ENCODE measurements at places on chromosomes 6 and 20.

GRCh38 chr6:43122146-43122545 lies 46.0 kb downstream of the PTK7 start:
- no peak overlapping the region for H3K4me3 ChIP-seq
- H3K36me3 ChIP-seq = no peaks in the 10 kb centered on the region
- H3K27me3 ChIP-seq = no peaks in the 10 kb centered on the region
- peaks cover 4% of the 10 kb centered on the region for H3K4me1 ChIP-seq
- no peak for DNase-seq

- no peak overlapping the region for H3K4me3 ChIP-seq
- H3K27ac ChIP-seq = no peak overlapping the region
- no peaks in the 10 kb centered on the region for H3K27me3 ChIP-seq
- H3K4me1 ChIP-seq = no peaks in the 10 kb centered on the region
Observed at GRCh38 chr6:68951270-68951669, 316.2 kb downstream of the ADGRB3 start.

GRCh38 chr20:59431014-59431413 lies 130.6 kb downstream of the EDN3 start:
- no peak overlapping the region for H3K27ac ChIP-seq
- peaks cover 3% of the 10 kb centered on the region for H3K4me1 ChIP-seq
- no peaks in the 10 kb centered on the region for H3K27me3 ChIP-seq

DNA sequence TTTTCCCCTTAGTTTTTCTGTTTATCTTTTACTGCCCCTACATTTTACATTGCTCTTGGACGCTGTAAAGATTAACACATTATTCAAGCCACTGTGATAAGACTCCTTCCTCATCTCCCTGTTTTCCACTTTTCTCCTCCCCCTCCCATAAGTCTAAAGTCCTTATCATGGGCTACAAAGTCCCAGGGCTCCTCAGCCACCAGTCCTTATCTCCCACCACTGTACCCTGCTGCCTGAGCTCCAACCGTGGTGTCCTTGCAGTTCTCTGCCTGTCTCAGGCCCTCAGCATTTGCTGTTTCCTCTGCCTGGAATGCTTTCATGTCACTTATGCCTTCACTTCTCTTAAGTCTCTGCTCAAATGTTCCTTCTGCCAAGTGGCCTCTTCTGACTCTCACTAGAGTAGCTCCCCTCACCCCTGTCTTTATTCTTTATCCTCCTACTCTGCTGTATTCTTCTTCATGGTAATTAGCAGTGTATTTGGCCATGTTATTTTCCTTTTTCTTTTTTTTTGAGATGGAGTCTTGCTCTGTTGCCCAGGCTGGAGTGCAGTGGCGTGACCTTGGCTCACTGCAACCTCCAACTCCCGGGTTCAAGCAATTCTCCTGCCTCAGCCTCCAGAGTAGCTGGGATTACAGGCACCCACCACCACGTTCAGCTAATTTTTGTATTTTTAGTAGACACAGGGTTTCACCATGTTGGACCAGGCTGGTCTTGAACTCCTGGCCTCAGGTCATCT lies 10.8 kb upstream of the LATS1 start:
- no peaks in the 10 kb centered on the region for H3K27me3 ChIP-seq
- no peak overlapping the region for H3K27ac ChIP-seq
- H3K4me1 ChIP-seq = no peaks in the 10 kb centered on the region
- H3K4me3 ChIP-seq = no peak overlapping the region

- no peaks in the 10 kb centered on the region for H3K27me3 ChIP-seq
- H3K27ac ChIP-seq = no peak overlapping the region
- H3K4me3 ChIP-seq = no peak overlapping the region
- H3K4me1 ChIP-seq = peaks cover 67% of the 10 kb centered on the region
- no peak for DNase-seq
- H3K36me3 ChIP-seq = peaks cover 20% of the 10 kb centered on the region
Observed at GRCh38 chr20:539848-540247, 3.7 kb downstream of the CSNK2A1 start.

GRCh38 chr6:37173493-37174195 lies 3.7 kb downstream of the PIM1 start:
- no peak for DNase-seq
- H3K4me3 ChIP-seq = no peak overlapping the region
- H3K27ac ChIP-seq = no peak overlapping the region
- H3K27me3 ChIP-seq = no peaks in the 10 kb centered on the region
- H3K4me1 ChIP-seq = peaks cover 35% of the 10 kb centered on the region

DNA sequence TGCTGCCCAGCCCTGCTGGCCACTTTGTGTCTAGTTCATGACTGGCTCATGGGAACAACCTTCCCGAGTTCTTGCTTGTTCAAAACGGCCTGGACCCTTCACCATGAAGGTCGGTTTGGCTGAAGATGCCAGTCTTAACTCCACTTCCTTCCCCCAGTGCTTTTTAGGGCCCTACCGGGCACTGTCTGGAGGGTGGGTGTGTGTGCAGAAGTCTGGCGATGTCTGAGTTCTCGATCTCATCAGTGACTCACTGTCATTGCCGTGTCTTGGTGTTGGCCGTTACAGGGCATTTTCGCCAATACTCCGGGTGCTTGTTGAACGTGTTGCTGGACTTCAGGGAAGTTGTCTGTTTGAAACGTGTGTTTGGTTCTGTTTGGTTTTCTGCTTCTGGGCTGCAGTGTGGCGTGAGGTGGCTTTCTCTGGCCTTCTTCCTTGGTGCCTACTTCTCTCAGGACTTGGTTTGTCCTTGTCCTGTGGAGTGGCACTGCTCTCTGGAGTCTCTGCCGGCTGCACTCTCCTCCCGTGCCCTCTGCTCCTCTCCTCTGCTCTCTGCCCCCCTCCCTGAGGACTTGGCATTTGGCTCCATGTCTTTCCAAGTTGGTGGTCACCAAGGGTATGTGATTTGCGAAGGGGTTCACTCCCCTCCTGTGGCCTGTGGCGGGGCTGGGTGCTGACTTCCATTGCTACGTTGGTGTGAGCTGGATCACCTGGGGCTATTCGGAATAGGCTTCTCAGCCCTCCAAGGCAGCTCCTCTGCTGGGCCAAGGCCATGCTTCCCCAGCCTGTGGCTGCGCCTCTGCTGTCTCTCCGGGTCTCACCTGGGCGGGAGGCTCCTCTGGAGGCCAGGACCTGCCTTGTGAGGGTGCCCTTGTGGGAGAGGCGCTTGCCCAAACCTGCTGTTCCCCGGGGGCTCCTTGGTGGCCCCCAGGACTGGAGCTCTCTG lies 38.2 kb downstream of the PYGB start:
- H3K36me3 ChIP-seq = peaks cover 60% of the 10 kb centered on the region
- no peaks in the 10 kb centered on the region for H3K27me3 ChIP-seq
- H3K27ac ChIP-seq = no peak overlapping the region
- peaks cover 14% of the 10 kb centered on the region for H3K4me1 ChIP-seq
- no peak for DNase-seq
- no peak overlapping the region for H3K4me3 ChIP-seq

DNA sequence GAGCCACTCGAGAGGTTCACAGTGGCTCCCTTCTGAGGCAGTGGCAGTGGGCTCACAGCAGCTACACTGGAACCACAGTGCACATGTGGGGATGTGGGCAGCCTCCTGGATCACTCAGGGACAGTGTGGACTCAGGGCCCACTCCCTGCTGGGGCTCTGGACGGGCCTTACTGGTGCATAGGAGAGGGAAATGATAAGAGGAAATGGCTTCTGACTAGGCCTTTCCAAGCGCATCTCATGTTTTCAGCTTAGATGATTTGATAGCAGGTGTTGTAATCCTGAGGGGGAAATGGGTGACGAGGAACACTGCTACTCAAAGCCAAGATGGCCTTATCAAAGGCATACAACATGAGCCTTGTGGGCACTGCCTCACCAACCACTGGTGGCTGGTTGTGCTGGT lies 44.0 kb downstream of the PANK2 start:
- no peaks in the 10 kb centered on the region for H3K27me3 ChIP-seq
- H3K4me1 ChIP-seq = peaks cover 32% of the 10 kb centered on the region
- no peak for DNase-seq
- no peak overlapping the region for H3K27ac ChIP-seq

- DNase-seq = no peak
- no peak overlapping the region for H3K4me3 ChIP-seq
- H3K27ac ChIP-seq = no peak overlapping the region
- no peaks in the 10 kb centered on the region for H3K27me3 ChIP-seq
- no peaks in the 10 kb centered on the region for H3K4me1 ChIP-seq
Observed at GRCh38 chr20:59645271-59645670, 40.9 kb downstream of the PHACTR3 start.

Measured in Karpas-422 (cell line).